NCI-H774 (cell line): ENCODE measurements at places on chromosomes 2 and 18.

DNA sequence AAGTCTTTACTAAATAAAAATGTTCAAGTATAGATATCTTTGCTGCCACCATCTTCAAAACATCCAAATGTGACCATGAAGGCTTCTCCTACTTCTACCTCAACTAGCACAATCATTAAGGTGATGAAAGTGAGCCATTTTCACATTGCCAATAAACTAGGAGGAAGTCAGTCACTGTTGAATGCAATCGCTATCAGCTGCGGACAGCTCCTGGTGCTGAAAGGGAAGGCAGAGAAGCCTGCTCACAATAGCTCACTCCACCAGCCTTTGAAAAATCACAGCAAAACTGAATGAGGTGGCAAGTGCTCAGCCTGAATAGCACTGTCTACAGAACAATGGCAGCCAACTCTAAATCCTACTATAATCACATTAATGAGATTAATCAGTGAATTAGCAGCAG, 2.2 kb downstream of the MYT1L start:
- peak; percentile 59 for DNase-seq

GRCh38 chr2:121071034-121071504, 213.9 kb downstream of the TFCP2L1 start:
- DNase-seq = no peak

DNA sequence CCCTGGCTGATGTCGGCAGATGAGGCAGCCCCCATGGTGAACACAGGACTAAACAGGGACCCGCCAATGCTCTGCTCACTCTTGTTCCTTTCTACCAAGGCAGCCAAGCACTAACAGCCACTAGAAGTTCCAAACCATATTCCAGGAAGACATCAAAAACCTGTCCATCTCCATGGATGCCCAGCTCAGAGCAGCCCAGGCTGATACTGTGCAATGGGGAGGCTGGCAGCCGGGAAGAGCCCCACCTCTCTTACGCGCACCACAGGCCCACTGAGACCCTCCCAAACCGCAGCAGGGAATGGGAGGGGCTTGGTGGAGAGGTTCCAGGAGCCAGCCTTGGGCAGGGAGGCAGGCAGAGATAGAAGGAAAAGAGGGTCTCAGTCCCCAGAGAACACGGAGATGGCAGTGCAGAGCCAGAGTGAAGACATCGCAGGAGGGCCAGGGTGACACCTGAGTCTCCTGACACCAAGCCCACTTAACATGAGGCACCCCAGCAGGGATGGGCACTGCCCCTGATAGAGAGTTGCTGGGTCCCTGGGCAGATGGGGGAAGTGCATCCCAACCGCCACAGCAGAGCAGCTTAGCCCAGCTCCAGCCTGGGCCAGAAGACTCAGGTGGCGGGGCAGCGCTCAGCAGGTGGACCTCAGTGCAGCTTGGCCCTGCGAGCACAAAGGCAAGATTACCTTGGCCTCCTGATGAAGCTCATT, 3.4 kb downstream of the HS6ST1 start:
- DNase-seq = no peak

GRCh38 chr2:231761735-231762134, 19.3 kb downstream of the PDE6D start:
- no peak for DNase-seq

GRCh38 chr18:48921305-48922225, 29.2 kb downstream of the SMAD7 start:
- DNase-seq = no peak

DNA sequence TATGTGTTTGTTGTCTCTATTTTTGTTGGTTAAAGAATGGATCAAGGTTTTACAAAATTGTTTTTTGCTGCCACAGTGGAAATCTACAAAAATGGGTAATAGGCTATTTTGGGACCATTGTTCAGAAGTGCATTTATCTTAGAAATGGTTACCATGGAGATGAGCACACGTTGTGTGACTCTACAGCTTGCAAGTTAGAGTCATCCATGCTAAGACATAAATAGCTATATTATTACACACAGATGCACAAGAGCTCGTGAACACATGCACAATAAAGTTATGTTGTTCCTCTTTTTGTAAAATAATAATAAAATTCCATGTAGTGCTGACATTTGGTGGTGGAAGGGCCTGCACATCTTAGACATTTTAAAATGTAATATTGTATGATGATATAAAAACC, 15.5 kb upstream of the DUSP19 start:
- peak; percentile 14 for DNase-seq
